ENCODE measurements at places on chromosomes 16 and 17.

DNA sequence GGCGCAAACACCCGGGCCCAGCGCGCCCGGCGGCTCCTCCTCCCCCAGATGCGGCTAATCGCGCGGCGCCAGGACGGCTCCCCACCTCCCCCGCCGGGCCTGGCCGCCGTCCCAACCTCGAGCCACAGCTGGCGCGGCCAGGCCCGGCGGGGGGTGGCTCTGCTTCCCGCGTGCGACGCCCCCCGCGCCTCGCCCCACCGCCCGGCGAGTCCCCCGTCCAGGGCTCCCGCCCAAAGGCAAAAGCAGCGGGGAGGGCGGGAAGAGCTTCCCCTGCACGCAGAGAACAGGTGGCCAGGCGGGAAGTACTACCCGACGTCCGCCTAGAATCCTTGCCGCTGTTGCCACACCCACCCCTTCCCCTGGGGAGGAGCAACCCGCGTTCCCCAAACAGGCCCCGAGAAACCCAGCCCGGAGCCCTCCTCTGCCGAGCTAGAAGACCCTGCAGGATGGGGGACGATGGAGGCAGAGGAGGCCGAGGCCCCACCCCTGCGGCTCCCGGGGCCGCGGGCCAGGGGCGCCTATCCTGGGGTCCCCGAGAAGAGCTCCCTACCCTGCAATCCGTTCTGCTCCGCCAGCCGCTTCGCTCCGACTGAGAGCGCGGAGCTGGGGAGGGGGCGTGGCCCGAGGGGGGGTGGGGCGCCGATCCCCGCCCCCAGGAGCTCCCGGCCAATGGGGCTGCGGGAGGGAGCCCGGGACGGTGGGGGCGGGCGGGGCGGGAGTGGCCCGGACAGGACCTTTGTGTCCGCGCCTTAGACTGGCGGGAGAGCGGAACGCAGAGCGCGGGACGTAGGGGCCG lies at the start of gene CARHSP1:
CARHSP1 (minus strand) TSS at position 591 of the 796 bp plus-strand sequence. CDS start 9,678 bp downstream, outside the sequence.
- DNase-seq, result peak; percentile 93

- DNase-seq, result no peak
These were observed 38.4 kb upstream of the VWA3A start for GRCh38 chr16:22053921-22054341.

DNA sequence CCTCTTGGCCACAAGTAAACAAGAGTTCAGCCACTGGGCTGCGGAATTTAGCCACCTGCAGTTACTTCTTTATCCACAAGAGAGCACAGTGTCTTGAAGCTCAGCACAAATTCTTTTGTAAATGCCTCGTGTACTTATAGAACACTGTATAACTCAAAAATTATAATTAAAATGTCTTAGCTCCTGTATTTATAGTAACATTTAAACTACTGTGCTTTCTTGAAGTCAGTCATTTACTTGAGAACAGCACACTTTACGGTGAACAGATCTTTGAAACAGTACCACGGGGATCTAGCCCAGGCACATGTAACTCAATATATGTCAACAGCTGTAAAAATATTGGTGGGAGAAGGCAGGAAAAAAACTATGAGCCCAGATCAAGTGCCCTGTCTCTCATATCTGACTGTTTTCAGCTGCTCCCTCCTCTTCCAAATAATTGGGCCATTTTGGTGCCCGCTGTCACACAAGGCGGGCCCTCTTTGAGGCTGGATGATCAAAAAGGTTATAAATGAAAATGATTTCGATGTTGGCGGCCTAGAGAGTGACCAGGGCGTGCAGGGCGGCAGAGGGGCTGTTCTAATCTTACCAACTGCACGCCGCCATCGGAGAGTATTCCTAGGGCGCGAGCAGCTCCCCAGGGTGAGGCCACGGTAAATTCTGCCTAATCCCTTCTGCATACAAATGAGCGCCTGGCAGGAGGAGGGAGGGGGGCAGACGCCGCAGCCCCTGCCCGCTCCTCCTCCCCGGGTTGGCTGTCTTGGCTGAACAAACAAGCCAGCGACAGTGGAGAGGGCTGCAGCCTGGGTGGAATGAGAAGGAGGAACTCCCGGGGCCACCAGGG lies 183.2 kb downstream of the C16orf78 start:
- no peak for DNase-seq

- no peak for DNase-seq
These were observed 317.9 kb downstream of the MAP2K6 start for GRCh38 chr17:69732272-69732918.

DNA sequence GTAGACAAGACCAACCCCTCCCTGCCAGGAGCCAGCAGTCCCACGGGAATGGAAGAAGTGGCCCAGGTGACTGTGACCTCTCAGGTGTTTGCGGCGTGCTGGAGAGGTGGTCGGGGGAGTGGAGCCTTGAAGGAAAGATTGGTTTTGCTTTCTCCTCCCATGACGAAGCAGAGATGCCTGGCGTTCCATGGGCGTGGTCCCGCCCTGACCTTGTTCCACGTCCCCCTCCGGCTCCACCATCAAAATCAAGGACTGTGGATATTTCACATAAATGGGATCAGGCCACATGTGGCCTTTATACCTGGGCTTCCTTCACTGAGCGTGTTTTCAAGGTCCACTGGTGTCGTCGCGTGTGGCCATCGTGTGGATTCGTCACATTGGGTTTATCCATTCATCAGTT lies 270.6 kb upstream of the TNRC6C start:
- no peak for DNase-seq

- peak; percentile 10 for DNase-seq
These were observed 6.9 kb downstream of the RDM1 start for GRCh38 chr17:35923609-35924114.

GRCh38 chr17:372157-373152 lies 19.8 kb upstream of the RPH3AL start:
- DNase-seq, result no peak

DNA sequence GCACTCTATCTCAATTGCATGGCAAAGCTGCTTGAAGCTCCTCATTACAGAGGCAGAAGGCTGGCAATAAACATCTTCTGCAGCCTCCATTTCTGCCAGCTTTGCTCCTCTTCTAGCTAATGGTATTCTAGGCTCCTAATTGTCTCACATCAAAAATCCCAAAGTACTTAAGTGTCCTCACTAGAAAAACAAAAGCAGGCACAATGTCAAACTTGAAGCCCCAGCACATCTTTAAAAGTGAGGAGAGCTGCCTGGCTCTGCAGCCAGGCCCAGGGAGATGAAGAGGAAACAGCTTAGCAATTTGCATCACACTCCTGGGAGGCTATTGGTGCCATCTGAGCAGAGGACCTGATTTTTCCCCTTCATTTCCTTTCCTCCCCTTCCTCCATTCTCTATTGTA lies 197.1 kb downstream of the KCNJ2 start:
- no peak for DNase-seq

GRCh38 chr17:55694286-55694910 lies 28.3 kb downstream of the TMEM100 start:
- no peak for DNase-seq

DNA sequence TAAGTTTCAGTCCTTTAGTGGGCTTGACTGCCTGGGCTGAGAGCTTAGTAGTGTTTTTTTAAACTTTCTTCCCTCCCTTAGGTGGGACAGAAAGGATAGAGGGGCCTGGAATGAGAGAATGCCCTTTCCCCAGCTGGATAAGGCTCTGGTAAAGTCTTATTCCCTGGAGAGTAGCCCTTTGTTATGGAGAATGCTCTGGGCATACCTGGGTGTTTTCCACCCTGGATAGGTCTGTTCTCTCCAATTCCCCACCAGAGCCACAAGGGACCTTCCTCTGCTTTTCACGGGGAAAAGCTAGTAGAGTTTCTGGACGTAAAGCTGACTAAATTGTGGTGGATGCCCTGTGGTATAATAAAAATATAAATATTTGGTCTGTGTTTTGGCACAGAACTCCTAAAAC lies 164.1 kb downstream of the HS3ST4 start:
- no peak for DNase-seq

GRCh38 chr17:17134051-17134956 lies 71.8 kb downstream of the PLD6 start:
- DNase-seq, result no peak

DNA sequence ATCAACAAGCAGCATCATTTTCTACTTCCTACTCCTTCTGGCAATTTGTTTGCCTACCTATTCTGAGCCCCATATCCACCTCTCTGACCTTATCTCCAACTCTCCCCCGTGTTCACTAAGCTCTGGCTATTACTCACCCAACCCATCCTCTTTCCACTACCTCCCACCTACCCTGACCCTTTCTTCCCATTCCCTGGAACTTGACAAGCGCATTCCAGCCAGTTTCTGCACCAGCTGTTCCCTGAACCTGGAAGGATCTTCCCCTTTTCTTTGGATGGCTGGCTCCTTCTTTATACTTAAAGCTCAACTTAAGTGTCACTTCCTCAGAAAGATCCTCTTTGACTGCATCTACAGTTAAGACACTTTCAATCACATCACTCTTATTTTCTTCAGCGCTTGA lies 2.2 kb downstream of the DCUN1D3 start:
- DNase-seq, result no peak

GRCh38 chr17:15971882-15972281 lies 27.0 kb downstream of the ADORA2B start:
- DNase-seq, result no peak

GRCh38 chr17:6506679-6507231 lies 49.6 kb downstream of the PITPNM3 start:
- DNase-seq, result no peak

GRCh38 chr17:42285346-42286050 lies 2.8 kb upstream of the STAT5A start:
- no peak for DNase-seq

GRCh38 chr17:82962163-82962720 lies 117.2 kb upstream of the METRNL start:
- peak; percentile 15 for DNase-seq

DNA sequence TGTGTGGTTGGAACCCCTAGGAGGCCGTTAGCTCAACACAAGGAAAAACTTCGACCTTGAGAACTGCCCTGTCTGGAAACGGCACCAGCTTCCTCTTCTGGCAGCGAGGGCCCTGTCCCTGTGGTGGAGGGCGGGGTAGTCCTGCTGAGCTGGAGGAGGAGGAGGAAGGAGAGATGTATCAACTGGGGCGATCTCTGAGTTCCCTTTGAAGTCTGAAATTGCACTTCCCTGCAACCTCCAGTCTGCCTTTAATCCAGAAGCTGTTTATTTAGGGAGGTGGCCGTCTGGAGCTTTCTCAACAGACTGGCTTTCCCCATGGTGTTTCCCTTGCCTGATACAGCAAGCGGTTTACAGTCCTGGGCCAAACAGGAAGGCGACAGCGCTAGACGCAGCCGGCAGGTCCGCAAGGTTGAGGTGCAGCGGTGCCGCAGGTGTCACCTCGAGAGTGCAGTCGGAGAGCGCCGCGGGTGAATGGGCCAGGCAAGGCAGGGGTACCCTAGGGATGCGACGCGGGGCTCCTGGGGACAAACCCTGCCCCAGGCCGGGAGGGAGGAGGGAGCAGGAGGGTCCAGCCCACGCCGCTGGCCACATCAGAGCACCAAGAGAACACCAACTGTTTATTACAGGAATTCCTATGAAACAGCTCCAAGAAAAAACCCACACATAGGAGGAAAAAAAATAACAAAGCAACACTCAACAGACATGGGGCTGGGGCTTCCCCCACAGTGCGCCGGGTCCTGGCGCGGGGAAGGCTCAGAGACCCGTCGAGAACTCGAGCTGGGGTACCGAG lies 11.4 kb upstream of the MRPS23 start:
- peak; percentile 84 for DNase-seq

DNA sequence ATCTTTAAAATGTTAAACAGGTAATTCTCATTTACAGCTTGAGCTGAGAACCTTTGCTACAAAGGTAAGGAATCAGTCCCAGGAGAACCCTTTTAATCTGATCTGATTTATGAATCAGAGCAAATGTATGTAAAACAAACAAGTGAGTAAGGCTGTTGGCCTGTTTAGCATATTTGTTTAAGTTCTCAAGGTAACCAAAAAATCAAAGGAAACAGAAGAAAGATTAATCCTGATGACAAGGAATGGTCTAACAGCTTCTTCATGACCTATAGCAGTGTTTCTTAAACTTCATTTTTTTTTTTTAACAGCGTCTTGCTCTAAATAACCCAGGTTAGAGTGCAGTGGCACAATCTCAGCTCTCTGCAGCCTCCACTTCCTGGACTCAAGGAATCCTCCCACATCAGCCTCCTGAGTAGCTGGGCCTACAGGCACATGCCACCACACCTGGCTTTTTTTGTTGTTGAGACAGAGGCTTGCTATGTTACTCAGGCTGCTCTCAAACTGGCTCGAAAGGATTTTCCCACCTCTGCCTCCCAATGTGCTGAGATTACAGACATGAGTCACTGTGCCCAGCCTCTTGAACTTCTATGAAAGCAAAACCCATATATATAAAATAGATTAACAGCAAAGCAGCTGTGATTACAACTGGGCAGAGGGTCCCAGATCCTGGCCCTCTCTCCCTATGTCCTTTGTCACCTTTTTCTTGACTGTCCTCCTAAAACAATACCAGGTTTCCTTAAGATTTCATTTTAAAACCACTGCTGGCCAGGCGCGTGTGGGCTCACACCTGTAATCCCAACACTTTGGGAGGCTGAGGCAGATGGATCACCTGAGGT lies 5.1 kb upstream of the JPT1 start:
- DNase-seq, result no peak

DNA sequence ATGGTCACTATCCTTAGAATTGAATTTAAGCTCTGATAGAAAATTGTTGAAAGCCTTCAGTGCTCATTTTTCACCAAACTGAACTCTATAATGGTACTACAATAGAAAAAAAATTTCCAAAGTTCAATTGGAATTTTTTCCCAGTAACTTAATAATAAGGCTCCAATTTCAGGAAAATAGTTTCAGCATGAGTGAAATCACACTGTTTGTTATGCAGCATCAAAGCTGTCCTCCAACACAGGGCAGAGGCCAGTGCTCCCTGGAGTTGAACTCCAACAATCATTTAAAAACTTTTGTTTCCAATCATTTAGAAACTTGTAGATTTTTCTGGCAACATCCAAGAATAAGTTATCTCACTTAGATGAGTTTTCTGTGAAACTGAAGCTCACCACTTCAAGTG lies 103.1 kb upstream of the HSBP1 start:
- no peak for DNase-seq

DNA sequence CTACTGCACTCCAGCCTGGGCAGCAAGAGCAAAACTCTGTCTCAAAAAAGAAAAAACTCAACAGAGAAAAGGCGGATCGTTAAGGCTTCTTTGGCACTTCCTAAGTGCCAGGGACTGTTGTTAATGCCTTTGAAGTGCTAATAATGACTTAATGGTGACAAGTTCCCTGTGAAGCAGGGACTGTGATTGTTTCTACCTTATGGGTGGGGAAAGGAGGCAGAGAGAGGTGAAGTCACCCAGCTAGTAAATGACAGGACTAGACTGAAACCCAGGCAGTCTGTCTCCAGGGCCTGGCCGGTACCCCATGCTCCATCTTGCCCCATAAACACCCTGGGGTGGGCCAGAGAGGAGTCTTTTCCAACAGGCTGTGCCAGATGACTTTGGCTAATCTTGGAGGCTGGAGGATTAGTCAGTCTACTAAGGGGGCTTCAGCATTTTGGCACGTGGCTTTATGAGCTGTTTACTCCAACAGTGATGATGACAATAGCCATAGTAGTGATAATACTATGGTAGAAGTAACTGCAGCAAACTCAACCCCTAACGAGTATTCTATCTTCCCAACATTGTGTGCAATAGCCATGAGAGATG lies 26.9 kb downstream of the ABCC1 start:
- DNase-seq, result no peak
